ENCODE measurements at places on chromosomes 7 and 10.

- no peak for DNase-seq
Observed at GRCh38 chr7:33392148-33392547, 262.8 kb downstream of the BBS9 start.

- DNase-seq: no peak
Observed at GRCh38 chr7:44541028-44541869, at the start of gene NPC1L1. Gene NPC1L1 (minus strand): TSS chr7:44541330. CDS start chr7:44541259, 71 bp downstream.

- no peak for DNase-seq
Observed at GRCh38 chr7:38524786-38525185, 106.4 kb downstream of the AMPH start.

GRCh38 chr10:29728541-29729049 lies 93.8 kb upstream of the SVIL start:
- no peak for DNase-seq

DNA sequence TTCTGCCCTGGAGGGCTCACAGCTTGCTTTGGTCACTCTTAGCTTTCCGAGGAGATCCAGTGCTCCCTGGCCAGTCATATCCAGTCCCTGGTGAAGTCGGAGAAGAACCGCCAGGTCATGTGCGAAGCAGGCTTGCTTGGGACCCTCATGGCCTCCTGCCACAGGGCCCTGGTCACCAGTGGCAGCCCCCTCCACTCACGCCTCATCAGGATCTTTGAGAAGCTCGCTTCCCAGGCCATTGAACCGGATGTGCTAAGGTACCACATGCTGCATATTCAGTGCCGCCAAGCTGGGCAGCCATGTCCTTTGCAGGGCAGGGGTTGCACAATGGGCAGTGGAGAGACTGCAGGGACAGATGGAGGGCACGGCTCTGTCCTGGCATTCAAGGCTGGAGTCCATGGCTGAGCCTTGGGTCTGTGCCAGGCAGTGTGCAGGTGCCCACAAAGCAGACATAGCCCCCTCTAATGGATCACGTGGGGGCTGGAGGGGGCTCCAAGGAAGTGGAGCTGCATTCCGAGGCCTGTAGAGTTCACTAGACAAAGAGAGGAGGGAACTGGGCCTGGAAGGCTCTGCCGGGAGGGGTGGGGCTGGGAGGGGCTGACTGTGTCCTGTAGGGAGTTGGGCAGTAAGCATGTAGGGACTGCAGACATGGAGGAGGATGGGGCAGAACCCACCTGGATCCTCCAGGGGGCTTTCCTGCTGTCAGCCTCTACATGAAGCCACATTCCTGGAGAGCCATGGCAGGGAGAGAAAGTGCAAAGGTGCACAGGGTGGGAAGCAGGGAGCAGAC lies 89.9 kb downstream of the WDFY4 start:
- DNase-seq: no peak

DNA sequence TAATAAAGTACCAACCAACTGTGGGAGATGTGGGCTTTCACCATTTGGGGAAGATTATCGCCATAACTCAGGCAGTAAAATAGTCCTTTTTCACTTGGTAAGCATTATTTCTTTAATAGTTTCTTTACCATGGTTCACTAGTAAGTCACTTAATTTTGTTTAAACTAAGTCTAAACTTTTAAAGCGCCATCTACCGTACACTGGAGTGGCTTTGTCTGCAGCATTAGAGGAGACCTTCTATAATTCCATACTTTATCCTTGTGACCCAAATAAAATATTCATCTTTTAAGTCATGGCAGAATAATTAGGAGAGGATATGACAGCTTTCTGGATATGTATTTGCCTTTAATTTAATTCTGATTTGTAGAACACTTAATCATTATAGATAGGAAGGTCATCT lies 468.0 kb downstream of the MAGI2 start:
- DNase-seq: no peak

- DNase-seq: no peak
Observed at GRCh38 chr7:46741938-46742540, 821.0 kb upstream of the IGFBP3 start.

- no peak for DNase-seq
Observed at GRCh38 chr10:33103863-33104379, 145.9 kb upstream of the ITGB1 start.

DNA sequence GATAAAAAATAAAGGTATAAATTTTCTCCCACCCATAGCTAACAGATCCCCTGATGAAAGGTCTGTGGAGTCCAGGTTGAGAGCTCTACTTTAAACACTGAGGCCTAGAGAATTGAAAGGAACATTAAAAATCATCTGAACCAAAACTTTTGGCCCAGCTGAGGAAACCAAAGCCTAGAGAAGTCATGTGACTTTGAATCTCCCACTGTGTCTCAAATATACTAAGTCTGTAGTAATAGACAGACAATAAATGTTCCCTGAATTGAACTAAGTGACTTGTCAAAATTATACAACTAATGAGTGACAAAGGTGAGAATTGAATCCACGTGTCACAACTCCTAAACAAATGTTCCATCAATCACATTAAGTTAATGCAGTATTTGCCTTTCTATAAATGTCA lies 5.7 kb downstream of the GBX1 start:
- no peak for DNase-seq

DNA sequence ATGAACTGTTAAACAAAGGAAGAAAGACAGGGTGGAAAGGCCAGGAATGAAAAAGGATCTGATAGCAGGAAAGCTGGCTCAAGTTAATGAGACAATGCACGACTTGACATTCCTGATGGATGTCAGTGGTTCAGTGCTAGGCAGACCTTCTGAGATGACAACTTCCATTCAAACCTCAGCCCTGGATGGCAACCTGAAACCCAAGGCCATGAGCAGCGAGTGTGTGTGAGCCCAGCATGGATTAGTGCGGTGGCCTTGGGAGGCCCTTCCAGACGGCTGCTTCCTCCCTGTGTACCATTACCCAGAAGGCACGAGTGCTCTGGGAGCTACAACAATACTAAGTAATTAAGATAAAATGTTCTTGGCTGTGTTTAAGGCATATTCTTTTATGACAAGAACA lies 18.8 kb downstream of the TRIL start:
- DNase-seq: no peak

- DNase-seq: no peak
Observed at GRCh38 chr10:103130910-103131309, 62.2 kb downstream of the NT5C2 start.
